ENCODE measurements at places on chromosomes 4 and X.
A peak's percentile ranks its signal among the peaks of the same experiment; 100 is the strongest.

DNA sequence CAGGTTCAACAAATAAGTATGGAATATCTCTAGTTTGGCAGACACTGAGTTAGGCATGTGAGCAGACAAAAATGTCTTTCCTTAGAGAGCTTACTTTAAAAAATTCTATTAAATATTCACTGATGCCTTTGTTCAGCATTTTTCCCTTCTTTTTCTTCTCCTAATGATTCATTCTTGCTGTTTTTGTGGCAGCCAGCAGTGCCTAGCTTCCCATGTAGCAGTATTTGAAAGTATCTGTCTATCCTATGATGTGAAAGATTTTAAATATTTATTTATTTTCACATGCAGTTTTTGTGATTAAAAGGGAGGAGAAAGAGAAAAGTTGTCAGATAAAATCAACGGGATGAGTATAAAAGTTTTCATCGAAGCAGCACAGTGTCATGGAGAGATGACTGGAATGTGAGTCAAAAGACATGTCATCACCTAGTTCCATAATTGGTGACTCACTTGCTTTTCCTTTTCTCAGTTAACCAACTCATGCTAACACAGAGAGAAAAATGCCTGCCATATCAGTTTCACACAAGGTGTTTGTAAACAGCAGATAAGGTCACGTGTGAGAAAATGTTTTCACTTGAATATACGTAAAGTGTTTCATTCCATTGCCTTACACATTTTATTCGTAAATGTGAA lies 69.8 kb downstream of the BMPR1B start:
- no peak for DNase-seq

DNA sequence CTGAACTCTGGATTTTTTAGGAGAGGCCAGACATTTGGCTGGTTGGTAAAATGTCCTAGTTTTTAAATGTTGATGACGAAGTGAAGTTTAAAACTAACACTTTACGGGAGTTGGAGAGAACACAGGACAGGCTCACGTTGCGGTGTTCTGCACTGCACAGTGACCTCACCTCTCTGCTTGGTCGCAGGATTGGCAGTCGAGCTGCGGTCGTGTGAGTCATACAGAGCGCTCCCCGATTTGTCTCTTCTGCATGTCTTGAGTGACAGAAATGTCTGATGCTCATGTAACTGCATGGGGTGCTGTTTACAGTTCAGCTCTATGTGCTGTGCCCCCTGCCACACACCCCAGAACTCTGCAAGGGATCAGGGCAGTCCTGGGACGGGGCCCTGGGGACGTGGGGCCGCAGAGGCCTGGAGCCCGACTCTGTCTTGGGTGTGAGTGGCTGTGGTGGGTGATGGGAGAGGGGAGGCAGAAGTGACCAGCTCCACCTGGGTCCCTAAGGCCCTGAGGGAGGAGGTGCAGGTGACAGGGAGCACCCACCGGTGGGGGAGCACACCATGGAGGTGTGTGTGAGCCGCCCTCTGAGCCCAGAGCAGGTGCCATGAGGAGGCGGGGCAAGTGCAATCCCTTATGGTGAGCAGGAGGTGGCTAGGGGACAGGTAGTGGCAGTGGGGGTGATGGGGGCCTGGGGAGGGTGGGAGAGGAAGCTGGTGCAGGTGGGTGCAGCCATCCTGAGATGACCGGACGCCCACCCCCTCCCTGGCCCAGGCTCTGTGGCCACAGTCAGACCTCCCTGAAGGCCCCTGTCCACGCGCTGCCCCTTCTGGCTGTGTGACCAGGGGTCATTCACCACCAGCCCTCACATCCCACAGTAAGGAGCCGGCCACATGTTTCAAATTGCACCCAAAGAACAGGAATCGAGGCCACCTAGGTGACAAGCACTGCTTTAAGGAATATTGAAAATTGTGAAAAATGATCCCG lies 77.9 kb upstream of the ADRA2C start:
- no peak for DNase-seq

- no peak for DNase-seq
Measured at GRCh38 chr4:95439071-95439470, 109.7 kb downstream of the UNC5C start.

- peak; percentile 16 for DNase-seq
Measured at GRCh38 chr4:179095585-179096221, 1653.5 kb upstream of the AGA start.

- no peak for DNase-seq
Measured at GRCh38 chr4:76003620-76004019, 3.7 kb downstream of the CXCL9 start.

DNA sequence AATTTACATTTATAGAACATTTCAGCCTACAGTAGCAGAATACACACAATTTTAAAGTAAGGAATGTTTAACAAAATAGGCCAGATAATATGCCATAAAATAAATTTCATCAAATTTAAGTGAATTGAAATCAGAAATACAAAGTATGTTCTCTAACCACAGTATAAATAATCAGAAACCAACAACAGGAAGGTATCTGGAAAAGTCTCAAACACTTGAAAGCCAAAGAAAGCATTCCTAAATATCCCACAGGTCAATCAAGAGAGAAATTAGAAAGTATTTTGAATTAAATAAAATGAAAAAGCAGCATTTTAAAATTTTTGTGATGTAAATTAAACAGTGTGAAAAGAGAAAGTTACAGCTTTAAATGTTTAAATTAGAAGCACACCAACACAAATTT lies 899.2 kb downstream of the PDHA2 start:
- no peak for DNase-seq

GRCh38 chr4:100417565-100417964 lies 100.3 kb downstream of the EMCN start:
- DNase-seq, result no peak

DNA sequence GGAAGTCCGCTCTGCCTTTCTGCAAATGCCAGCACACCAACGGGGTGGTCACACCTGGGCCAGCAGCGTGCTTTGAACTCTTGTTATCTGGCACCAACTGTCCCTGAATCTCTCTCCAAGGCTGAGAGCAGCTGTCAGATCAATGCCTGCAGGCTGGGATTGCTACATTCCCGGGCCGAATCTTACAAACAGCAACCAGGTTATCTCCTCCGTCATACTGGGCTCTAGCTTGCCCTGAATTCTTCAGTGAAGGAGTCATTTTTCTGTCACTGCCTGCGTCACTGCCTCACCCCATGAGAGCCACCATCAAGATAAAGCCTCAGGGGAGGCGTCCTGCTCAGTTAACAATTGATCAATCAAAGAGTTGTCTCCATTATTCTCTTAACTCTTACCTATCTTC lies 329.4 kb upstream of the PPARGC1A start:
- no peak for DNase-seq

DNA sequence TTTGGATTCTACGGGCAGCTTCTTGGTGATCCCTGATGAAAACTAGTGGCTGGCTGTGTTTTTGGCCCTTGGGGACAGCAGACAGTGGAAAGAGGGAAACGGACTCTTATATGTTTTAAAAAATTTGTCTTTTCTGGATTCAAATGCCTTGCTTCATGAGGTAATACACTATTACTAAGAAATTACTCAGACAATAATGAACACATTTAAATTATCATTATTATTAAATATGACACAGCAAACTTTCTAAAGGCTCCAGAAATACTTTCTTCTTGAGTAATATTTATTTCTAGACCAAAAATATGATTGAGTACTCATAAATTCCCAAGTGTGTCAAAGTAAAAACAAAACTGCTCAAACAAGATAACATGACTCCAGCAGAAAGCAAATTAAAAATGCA lies 520.7 kb upstream of the AADAT start:
- no peak for DNase-seq

DNA sequence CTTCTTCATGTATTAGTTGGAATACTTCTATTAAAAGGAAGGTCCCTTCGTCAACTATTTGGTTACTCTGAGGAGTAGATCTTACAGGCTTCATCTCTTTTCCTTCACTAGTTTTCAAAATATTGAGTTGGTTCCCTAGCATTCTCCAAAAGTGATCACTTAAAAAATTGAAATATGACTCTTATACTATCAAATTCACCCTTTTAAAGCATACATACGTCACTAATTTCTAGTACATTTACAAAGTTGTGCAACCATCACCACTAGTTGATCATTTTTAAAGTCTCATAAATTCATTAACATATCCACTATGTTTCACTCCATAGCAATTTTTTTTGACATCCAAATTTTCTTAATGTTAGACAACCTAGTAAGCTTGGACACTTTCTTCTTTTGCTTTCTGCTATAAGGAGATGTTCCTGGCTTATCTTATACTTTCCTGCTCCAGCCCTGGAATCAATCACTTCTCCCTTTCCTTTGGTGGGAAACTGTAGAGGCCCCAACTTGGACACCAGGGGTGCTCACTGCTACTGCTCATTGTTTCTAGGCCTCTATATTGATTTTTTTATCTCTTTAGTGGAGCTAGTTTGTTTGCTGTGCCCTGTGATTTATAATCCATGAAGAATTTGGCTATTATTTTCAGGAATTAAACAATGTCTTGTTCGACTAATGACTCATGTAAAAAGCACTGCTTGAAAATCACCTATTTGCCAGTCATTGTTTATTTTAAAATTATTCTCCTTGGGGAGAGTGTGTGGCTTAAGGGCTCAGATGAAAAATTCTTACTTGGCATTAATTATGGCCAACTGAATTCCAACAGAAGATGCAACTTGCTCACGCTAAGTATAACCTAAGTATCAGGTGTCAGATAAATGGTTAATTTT lies 4.0 kb upstream of the ZFX start:
- DNase-seq, result no peak

GRCh38 chr4:85039526-85039925 lies 73.0 kb upstream of the WDFY3 start:
- no peak for DNase-seq

DNA sequence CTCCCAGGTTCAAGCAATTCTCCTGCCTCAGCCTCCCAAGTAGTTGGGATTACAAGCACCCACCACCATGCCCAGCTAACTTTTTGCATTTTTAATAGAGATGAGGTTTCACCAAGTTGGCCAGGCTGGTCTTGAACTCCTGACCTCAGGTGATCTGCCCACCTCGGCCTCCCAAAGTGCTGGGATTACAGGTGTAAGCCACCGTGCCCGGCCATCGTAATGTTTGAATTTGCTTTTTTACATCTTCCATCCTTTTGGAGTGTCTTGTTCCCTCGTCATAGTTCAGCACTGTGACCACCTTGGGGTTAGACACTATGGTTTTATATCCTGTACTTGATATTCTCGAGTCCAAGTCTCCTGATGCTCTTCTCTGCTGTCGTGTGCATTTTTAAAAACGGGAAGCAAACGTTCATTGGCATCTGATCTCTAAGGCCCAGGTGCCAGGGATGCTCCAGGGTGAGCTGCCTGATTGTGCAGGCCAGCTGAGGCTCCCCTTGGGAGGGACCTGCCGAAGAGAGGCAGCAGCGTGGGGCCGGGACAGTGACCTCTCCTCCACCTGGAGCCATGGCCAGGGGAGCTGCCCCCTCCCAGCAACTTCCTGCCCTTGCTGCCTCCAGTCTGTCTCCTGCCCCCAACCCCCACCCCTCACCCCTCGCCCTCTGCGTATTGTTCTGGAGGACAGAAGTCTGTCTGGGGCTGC lies 16.7 kb downstream of the DGKQ start:
- no peak for DNase-seq

- DNase-seq, result no peak
Measured at GRCh38 chrX:21255032-21255618, 119.1 kb upstream of the CNKSR2 start.

- no peak for DNase-seq
Measured at GRCh38 chr4:180106122-180106521, 2137.1 kb upstream of the TENM3 start.

GRCh38 chrX:153726286-153727122 lies 1.8 kb downstream of the ABCD1 start:
- peak; percentile 47 for DNase-seq

DNA sequence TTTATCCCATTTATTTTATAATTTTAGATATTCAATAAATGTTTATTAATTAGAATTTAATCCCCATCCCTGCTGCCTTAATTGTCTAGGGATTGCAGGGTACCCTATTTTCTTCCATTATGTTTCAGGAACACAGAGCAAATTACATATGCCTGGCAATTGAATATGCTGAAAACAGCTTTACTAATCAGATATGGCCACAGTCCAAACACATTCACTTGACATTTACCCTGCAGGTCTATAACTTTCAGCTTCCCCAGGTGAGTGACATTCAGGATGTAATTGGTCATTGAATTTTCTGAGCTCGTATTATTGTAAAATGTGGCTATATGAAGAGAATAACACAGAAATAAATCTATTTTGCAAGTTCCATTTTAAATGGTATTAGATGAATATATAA lies 218.7 kb upstream of the NDST4 start:
- DNase-seq, result no peak

All from hematopoietic multipotent progenitor cell treated with erythropoietin and hydrocortisone succinate and interleukin-3 and kit ligand, for 8 days (in vitro differentiated cells).